ENCODE measurements at places on chromosomes 12 and 14.

GRCh38 chr14:21267431-21267845 lies 1.8 kb downstream of the HNRNPC start:
- DNase-seq = no peak

DNA sequence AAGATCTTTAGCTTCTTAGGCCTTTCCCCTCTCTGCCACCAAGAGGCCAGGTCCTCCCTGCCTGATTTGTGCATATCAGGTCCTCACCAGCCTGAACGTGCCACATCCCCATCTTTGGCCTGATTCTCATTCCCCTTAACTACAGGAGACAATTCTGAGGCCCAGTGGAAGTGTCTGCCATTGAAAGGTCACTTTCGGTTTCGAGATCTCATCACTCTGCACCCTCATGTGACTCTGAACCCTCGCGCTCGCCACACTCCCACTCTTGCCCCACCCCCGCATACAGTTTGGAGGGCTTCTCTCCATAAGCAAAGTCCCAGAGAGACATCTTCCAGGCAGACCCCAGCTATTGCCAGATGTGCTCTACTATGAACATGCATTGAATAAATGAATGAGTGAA lies 189.0 kb downstream of the NTF3 start:
- no peak for DNase-seq

GRCh38 chr12:92503971-92504593 lies 198.7 kb upstream of the PLEKHG7 start:
- DNase-seq = no peak

DNA sequence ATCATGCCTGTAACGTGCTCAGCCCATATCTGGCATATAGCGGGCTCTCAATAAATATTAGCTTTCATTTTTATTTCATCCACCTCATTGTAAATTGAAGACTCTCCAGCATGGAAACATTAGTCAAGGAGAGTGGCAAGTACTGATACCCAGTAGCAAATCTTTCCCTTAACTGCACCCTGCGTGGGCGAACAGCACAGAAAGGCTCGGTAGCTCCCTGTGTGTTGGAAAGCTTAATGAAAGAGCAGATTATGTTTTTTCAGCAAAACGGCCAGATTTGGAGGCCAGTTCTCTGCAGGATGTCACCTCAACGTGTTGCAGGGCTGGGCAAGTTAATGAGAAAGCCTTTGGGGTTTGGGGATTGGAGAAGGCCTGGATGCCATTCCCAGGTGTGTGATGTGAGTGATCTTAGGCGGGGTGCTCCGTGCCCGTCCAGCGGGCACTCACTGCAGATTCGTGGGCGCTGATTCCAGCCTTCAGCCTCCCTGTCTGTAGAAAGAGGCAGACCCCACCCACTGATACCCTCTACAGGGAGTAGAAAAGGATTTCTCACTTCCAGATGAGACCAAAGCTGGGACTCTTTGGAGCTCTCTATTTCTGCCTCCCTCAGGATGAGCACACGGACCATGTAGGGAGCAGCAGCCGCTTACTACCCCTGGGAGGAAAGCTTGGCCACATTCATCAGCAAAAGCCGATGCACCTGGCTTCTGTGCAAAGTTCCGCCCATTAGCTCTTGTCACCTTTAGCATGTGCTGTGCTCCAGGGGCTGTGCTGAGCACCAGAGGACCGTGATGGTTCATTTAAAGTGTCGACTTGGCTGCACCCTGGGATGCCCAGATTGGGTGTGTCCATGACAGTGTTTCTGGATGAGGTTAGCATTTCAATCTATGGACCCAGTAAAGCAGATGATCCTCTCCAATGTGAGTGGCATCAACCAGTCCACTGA lies 29.1 kb downstream of the C14orf132 start:
- DNase-seq = no peak

GRCh38 chr14:75499084-75499875 lies 23.0 kb upstream of the BATF start:
- DNase-seq = no peak

GRCh38 chr12:15650399-15651128 lies 138.6 kb downstream of the EPS8 start:
- DNase-seq = no peak

DNA sequence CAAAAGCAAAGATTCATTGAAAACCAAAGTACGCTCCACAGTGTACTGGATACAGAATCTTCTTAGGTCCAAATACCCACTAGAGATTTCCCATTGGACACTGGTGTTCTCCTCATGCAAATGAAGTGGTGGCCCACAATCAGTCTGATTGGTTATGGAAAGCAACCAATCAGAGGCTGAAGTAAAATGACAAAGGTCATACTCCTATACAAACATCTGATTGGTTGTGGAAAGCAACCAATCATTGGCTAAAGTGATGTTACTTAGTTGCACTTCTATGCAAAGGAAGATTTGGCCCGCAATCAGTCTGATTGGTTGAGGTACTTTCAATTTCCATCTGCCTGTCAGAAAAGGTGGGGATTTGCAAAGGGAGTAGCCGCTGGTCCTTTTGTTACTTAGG lies 1.3 kb upstream of the WASHC3 start:
- DNase-seq = no peak

DNA sequence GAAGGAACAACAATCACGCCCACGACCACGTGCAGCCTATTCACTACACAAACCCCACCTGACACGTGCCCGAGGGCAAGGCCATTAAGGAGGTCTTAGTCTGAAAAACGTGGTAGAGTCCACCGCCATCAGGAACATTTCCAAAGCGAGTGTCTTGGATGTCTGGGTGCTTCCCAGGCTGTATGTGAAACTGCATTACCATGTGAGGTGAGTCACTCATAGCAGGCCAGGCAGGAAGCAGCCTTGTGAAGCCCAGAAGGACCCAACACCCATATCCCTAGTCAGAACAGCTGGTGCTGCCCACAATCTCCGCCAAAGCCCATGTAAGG lies 3.3 kb upstream of the KRT79 start:
- no peak for DNase-seq

GRCh38 chr14:94474581-94475031 lies 1.4 kb downstream of the SERPINA9 start:
- no peak for DNase-seq

- DNase-seq = peak; percentile 17
Observed at GRCh38 chr12:103877934-103878510, 37.0 kb upstream of the NT5DC3 start.

DNA sequence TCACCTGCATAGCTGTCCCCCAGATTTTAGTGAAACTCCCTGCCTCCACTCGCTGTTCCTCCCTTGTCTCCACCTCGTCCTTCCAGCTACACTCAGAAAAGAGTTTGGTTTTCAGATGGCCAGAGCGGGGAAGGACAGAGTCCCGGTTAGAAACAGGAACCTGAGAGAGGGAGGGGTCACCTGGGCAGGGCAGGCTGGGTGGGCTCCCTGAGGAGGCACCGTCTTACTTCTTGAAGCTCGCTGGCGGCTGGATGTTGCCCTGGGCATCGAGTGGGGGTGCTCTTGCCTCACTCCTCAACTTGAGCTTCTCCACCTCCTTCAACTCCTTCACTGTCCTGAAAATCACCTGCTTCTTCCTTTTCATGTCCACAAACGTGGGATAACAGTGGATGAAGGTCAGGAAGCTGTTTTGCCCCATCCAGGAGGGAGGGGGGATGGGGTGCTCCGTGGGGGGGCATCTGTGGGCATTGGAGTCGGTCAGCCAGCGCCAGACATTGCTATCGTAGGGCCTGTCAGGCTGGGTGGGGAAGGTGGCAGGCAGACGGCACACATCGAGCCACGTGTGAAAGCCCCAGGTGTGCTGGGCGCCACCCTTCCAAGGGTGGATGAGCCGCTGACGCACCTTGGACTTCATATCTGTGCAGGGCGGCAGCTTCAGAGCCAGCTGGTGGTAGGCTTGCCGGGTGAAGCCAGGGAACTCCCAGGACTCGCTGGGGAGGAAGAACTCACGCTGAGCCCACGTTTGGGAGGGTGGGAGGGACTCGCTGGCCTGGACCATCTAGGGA lies 2.0 kb downstream of the TEX52 start:
- no peak for DNase-seq

GRCh38 chr12:51926718-51927117 lies 19.4 kb downstream of the ACVRL1 start:
- peak; percentile 48 for DNase-seq

DNA sequence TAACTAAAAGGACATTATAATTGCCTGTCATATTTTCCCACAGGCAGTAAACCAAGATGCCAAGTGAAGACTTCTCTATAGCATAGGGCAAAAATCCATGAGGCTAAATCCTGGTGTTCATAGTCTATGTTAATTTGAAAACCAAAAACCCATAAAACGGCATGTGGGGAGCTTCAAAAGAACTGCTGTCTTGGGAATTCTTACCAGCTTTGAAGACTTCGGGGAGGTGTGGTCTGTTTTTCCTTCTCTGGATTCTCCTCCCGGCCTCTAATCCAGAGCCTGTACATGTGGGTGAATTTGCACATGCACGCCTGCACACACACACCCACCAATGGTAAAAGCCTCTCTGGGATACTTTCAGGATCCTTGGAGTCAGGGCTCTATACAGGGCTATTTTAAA lies 61.9 kb upstream of the IFNG-AS1 start:
- DNase-seq = no peak

DNA sequence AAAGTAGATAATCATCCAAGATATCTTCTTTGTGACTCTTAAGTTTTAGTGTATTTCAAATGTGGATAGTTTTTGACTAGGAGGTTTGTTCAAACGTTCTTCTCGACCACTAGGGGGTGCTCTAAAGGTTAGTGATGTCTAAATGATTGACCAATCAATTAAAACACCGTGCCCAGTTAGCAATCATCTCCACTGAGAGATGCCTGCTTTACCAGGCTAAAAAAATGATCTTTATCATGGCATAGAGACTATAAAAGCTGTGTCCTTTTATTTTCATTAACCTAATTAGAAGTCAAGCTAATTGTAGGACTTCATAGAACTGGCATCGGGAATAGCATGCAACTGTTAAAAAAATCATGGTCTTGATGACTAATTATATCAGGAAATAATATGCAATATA lies 153.9 kb downstream of the PRKCH start:
- peak; percentile 45 for DNase-seq

DNA sequence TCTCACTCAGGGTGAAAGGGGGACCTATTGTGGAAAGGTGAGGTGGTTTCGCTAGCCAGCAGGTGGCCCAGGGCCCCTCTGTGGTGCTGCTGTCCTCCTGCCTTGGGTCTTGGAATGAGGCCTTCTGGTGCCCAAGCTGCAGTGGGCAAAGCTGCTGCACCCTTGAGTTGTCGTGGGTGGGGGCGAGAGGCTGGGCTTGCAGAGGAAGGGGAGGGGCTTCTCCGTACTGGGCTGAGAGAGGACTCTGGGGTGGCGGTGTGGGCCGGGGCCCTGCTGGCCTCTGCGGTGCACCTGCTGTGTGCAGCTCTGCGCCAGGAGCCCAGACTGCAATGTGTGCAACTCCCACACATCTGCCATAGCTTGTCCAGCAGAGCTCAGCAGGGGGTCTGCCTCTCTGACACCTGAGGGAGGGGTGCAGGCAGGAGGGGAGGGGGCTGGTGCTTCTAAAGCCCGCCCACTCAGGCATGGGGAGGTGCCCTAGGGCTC lies 145.8 kb downstream of the KIF26A start:
- no peak for DNase-seq

GRCh38 chr12:80892597-80893445 lies 44.9 kb downstream of the LIN7A start:
- no peak for DNase-seq

DNA sequence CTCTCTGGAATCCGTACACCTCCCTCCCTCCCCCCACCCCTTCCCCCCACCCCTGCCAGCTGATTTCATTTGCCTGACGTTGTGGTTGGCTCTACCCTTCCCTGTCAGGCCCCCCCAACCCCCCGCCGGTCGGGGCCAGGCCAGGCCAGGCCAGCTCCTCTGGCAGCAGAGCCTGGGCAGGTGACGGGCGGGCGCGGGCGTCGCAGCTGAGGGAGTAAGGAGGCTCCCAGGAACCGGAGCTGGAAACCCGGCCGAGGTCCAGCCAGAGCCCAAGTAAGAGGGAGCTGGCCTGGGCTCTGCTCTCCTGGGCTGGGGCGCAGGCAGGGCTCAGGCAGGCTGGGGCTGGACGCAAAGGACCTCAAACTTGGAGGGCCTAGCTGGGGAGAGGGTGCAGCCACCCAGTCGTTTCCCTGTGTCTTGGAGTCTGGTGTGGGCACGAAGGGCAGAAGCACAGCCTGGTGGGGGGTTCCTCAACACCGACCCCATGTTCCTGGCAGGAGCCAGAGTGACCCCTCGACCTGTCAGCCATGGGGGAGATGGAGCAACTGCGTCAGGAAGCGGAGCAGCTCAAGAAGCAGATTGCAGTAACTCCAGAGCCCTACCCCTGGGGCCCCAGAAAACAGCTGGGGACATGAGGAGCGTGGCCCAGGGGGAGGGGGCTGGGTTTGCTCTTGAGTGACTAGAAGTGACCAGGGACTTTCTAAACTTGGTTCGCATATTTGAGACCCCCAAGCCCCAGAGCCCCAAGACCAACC lies at the start of gene GNB3:
Gene GNB3 (plus strand): TSS at position 165 of the 755 bp plus-strand sequence. CDS start 363 bp downstream, at position 528.
- no peak for DNase-seq

GRCh38 chr14:58722441-58722840 lies 84.7 kb downstream of the DACT1 start:
- DNase-seq = no peak

- no peak for DNase-seq
Observed at GRCh38 chr14:63046339-63047268, 1.3 kb upstream of the KCNH5 start.

DNA sequence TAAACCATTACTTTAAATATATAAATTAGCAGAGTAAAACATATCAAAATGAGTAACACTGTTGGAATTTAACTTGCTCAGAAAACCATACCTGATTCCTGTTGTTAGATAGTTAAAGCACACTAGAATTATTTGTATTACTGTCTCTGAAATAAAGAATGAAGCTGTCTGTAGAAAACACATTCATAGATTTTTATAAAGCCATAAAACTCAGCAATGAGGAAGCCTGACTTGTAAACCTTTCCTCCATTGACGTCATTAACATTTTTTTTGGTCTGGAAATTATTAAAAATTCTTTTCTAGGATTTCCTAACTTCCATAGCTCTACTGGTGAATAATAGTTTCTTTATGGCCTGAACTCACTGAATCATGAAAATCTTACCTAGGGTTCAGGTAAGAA lies 147.6 kb downstream of the BRMS1L start:
- DNase-seq = no peak

Measured in naive thymus-derived CD8-positive, alpha-beta T cell (primary cell).